ENCODE measurements at places on chromosomes 13 and 19.
A peak's percentile ranks its signal among the peaks of the same experiment; 100 is the strongest.

- DNase-seq: peak; percentile 61
Observed at GRCh38 chr19:2164020-2164998, 576 bp downstream of the DOT1L start.

- no peak for DNase-seq
Observed at GRCh38 chr19:7213628-7214323, 80.4 kb downstream of the INSR start.

DNA sequence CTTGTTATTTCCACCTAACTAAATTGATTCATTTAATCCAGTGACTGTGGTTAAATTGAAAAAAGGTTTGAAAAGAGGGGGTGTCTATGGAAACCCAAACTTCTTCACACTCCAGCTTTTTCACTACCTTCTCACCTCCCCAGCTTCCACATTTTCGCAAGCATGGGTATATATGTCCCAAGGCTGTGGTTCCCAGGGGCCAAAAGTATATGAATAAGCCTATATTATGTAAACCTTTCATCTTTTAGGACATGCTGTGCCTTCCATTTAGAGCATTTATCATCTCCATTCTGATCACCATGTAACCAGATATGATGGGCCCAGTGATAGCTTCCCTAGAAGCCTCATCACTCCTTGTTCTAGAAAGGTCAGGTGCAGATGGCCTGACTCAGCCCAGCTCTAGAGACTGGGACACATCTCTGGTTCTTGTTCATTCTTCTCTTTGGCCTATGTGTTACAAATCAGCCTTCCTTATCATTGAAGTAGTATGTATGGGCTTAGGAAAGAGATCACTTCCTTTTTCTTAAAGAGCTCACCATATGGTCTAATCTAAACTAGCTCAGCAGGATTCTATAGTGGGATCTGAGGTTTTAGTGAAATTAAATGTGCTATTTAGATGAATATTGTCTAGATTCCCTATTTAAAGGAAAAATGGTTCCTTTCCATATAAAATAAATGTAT lies 19.5 kb upstream of the ARL11 start:
- peak; percentile 81 for DNase-seq

DNA sequence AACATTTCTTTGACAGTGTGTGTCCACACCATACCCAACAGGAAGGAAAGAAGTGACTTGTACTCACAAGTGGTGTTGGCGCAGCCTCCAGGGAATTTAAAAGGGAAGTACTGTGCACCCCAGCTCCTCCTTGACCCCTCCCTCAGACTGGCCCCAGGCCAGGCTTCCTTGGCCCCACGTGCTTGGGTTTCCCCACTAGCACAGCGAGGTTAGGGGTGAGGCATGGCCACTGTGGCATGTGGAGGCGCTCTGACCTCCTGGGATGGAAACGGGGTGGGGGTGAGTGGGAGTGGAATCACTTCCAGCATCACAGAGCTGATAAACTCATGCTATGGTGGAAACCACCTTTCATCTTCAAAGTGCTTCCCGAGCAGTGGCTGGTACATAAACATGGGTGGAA lies 168.6 kb downstream of the ZNF536 start:
- no peak for DNase-seq

GRCh38 chr19:19417628-19418245 lies 12.3 kb downstream of the GATAD2A start:
- DNase-seq: peak; percentile 77

- no peak for DNase-seq
Observed at GRCh38 chr13:77033717-77034302, 6.9 kb upstream of the FBXL3 start.

- DNase-seq: no peak
Observed at GRCh38 chr19:47497821-47498520, 14.0 kb upstream of the KPTN start.

DNA sequence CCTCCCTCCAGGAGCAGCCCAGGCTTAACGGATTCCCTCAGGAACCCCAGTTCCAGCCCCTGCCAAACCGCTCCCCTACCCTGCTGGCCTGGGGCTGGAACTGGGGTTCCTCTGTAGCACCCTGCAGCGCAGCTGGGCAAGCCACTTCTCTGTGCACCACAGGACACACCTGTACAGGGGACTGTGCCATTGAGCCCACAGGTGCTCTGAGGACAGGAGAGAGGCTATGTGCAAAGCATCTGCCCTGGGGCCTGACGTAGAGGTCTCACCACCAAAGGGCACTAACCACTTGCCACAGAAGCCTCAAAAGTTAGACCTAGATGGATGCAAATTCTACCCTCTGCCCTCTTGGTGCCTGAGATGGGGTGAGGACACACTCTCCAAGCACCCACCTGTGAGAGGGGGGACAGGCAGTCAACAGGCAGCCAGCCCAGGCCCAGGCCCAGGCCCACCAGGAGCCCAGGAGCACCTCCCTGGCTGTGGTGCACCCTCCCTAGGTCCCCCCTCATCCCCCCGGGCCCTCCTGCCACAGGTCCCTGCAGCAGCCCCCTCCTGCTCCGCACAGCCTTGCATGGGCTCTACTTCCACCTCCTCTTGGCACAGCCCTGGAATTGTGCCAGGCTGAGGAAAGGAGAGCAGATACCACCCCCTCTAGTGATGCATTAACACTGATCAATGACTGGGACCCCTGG lies 27.6 kb upstream of the SLC35E1 start:
- no peak for DNase-seq

GRCh38 chr19:412356-413355 lies 3.7 kb upstream of the C2CD4C start:
- DNase-seq: no peak

GRCh38 chr13:31944262-31945160 lies 87.1 kb upstream of the FRY start:
- DNase-seq: no peak

DNA sequence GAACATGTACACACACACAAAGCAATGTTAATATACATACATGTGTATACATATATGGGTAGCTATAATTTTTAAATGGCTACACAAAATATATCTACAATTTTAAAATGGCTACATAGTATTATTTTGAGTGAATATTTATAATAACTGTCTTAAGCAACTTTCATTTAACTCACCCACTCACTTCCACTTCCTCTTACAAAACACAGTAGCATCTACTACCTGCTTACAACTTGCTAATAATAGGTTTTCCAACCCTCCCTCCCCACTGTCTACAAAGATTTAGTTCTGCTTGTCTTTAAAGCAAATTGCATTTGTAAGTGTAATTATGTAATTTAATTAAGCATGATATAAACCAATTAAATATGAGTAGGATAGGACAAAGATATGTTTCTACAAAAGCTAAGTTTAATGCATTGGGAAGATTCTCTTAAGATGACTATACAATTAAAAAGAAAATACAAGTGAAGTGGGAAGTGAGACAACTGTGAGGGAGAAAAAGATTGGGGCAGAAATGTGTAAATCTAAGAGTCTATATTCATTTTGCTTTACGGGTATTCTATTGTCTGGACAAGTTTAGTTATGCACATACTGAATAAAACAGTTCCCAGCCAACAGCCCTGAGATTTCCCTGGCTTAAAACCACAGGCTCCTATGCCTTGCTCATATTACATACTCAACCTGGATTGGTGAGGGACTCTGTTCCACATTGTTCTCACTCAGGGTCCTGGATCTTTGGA lies 583.1 kb downstream of the EFNB2 start:
- DNase-seq: no peak

DNA sequence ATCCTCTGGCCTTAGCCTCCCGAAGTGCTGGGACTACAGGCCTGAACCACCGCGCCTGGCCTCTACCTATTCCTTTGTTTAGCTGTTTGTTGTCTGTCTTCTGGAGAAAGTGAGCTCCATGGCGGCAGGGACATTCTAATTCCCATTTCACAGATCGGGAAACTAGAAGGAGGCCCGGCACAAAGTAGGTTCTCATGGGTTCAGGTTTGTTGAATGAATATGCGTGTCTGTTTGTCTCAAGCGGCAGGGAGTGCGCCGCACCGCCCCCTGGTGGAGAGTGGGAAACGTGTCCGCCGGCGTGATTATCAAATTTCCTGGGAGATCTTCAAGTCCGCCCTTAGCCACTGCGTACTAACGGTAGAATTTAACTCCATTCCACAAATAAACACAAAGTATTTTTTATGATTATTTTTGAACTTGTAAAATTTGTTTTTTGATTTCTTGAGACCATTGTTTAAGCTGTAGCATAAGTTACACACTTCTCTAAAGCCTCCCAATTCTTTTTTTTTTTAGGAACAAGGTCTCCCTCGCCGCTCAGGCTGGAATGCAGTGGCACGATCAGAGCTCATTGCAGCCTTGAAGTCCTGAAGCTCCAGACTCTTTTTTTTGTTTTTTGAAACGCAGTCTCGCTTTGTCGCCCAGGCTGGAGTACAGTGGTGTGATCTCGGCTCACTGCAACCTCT lies 8.9 kb upstream of the CCDC9 start:
- peak; percentile 90 for DNase-seq

GRCh38 chr13:101343128-101343787 lies 73.0 kb downstream of the NALCN start:
- no peak for DNase-seq

DNA sequence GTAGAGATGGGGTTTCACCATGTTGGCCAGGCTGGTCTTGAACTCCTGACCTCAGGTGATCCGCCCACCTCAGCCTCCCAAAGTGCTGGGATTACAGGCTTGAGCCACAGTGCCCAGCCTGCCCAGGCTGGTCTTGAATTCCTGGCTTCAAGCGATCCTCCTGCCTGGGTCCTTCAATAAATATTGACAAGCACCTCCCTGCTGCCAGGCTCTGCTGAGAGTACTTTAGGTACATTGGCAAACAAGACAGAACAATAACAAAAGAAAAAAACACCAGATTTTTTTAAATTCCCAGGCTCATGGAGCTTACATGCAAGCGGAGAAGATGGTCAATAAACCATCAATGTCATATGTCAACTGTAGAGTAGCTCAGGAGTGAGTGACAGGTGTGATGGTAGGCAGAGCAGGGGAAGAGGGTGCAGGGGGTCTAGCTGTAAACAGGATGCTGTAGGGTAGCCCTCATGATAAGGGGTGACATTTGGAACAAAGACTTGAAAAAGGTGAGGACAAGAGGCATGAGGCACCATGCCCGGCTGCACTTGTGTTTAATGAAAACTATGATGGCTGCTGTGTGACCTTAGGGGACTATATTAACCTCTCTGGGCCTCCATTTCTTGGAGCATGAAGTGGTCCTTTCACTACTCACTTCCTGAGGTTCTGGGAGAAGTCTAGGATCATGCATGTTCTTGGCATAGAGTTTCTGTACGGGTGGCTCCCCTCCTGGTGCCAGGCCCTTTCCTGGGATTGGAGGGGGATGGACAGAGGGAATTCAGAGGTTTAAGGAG lies 19.6 kb downstream of the SULT2B1 start:
- DNase-seq: no peak

- no peak for DNase-seq
Observed at GRCh38 chr13:30647420-30647819, 29.7 kb downstream of the USPL1 start.

DNA sequence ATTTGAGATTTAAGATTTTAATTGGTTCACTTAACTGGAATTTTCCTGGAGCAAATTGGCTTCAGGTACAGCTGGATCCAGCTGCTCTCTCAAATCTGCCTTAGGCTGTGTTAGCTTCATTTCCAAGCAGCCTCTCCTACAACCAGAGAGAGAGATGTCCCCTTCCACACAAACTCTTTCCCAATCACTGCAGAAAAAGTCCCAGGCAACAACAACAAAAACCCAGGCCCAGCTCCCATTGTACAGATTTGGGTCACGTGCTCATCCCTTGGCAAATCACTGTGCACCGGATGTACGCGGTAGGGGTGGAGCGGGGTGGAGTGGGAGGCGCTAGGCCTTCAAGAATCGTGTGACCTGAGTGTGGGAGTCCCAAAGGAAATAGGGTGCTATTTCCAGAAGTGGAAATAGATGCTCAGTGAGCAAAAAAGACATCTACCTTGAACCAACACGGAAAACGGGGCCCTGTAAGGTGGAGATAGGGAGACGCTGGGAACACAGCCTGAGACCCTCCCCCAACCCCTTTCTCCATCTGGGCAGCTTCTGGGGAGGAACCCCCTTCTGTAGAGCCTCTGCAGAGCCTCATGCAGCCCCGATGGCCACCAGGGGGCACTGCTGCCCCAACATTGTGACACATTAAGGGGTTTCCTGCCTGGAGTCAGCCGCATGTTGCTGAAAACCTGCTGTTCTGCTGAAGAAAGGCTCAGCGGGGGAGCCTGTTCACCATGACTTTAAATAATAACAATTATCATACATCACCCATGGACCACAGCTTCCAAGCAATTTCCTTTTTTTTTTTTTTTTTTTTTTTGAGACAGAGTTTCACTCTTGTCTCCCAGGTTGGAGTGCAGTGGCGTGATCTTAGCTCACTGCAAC lies 25.4 kb downstream of the HPN start:
- peak; percentile 95 for DNase-seq

DNA sequence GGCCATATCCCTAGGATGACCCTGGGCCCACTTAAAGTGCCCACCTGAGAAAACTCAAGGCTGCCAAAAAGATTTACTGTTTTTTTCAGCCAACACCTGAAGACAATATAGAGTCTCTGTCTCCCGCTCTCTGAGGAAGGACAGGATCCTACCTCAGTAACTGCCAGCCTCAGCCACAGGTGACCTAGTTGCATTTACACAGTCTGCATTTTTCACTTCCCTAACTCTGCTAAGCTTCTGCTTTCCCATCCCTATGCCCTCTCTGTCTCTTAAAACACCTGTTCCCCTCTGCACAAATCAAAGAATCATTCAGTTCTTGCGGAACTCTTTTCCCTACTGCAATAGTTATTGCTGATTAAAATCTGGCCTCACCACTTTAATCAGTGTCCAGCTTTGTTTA lies 609.5 kb downstream of the UQCRFS1 start:
- DNase-seq: no peak

DNA sequence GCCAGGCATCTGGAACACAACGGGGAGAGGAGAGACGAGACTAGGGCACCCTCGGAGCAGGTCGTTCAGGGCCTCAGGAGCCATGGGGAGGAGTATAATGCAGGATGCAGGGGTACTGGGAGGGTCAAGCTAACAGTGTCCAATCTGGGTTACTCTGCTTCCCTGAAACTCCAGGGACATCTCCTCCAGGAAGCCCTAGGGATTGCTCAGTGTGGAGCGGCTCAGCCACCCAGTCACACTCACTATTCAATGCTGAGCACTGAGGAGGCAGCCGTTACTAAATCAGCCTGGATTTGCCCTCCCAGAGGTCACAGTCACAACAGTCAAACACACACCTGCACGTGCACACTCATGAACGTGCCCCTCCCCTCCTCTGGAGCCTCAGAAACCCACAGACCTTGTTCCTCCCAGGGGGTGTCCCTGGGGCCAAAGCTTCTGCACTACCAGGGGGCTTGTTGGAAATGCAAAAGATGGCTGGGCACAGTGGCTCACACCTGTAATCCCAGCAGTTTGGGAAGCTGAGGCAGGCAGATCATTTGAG lies 6.9 kb upstream of the FOSB start:
- no peak for DNase-seq

DNA sequence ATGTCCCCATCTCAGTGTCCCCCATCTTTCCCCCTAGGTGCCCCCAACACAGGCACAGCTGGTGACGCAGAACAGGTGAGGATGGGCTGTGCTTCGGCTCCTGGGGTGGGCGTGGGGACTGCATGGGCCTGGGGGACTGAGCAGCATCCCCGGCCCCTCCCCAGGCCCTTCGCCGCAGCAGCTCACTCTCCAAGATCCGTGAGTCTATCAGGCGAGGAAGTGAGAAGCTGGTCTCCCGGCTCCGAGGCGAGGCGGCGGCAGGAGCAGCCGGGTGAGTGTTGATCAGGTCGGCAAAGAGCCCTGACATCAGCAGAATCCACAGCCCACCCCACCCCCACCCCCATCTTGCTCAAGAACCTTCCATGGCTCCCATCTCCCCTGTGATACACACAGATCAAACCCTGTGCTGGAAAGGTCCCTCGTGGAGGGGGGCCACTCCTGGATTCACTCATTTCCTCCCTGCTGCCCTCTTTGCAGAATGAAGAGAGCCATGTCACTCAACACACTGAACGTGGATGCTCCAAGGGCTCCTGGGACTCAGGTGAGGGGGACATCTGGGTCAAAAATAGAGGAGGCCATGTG lies 10.0 kb downstream of the KLC3 start:
- no peak for DNase-seq
